Hematopoietic multipotent progenitor cell (in vitro differentiated cells): ENCODE measurements at places on chromosomes 1 and 21. TPM values are rescaled to one million over a fixed set of nuclear protein-coding genes. Genes with fewer than 3 reads are reported as not detected.

Gene TMEM200B
- total RNA-seq = not detected

Gene KRTAP13-2
- not detected for total RNA-seq

DNA sequence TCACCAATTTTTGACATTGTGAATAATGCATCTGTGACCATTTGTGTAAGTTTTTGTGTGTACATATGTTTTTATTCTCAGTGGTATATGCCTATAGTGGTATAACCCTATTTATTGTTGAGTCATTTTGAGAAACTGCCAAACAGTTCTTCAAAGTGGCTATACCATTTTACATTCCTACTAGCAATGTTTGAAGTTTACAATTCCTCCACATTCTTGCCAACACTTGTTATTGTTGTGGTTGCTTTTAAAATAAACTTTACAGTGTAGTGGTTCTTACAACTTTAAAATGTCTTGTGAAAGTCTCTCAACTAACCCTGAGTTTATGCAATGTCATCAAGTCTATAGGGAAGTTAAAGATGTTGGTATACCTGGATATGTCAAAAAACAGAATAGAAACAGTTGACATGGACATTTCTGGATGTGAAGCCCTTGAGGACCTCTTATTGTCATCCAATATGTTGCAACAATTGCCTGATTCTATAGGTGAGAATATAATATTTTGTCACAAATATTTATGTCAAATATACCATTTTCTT lies 219.4 kb downstream of the LRRC40 start:
- DNase-seq = no peak

DNA sequence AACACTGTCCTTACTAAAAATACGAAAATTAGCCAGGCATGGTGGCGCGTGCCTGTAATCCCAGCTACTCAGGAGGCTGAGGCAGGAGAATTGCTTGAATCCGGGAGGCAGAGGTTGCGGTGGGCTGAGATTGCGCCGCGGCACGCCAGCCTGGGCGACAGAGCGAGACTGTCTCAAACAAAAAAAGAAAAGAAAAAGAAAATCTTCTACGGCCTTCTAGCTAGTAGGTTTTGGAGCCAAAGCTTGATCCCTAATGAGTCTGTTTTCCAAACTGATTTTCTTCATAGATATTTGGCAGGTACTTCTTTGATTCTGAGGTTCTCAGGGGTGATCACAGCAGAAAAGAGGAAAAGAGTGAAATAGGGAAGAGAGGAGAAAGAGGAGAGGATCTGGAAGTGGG lies 182.3 kb upstream of the TMEM51 start:
- no peak for DNase-seq

DNA sequence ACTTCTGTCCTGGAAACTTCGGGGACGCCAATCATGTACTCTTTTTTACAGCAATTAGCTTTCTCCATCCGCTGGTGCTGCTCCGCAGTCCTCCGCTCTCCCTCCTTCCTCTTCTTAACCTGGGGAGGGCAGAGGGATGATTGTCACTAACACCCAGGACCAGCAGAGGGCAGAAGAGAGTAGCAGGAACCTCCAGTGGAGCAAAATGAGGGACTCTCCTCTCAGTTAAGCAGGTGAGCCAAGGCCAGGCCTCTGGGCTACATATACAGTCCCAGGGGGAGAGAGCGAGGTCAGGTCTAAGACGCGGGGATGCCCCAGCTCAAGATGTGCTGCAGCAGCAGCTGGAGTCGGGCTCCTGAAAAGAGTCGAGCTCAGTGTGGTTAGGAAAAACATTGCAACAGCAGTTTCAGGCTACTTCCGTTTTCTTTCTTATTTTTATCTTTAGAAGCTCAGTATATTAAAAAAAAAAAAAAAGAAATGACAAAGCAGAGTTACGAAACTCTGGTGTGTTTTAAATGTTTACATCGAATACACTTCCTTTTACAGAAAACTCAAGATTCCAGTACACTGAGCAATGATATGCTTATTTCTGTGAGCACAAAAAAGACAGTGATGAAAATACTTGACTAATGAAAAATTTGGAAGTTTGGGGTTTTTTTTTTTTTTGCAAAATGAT lies 25.7 kb upstream of the NLRP3 start:
- peak; percentile 99 for DNase-seq

DNA sequence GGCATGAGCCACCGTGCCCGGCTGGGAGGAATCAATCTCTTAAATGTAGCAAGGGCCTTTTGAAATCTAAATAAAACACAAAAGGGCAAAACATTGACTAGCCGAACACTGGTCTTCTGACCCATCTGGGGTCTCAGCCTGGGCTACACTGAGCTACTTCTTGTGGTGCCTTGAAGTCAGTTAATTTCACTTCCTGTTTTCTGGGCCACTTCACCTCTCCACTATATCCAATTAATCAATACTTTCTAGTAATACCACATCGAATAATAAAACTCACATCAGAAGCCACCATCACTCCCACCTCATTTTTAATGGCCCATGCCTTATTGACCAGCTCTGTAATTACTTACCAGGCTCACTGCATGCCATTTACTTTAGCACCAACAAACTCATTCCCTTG lies 138.0 kb upstream of the SAMSN1 start:
- no peak for DNase-seq

- DNase-seq = peak; percentile 63
Observed at GRCh38 chr1:16978567-16979474, 1.6 kb downstream of the MFAP2 start.

Gene TMEM9
- 70.3 TPM for total RNA-seq

Gene SLC9C2
- not detected for total RNA-seq

DNA sequence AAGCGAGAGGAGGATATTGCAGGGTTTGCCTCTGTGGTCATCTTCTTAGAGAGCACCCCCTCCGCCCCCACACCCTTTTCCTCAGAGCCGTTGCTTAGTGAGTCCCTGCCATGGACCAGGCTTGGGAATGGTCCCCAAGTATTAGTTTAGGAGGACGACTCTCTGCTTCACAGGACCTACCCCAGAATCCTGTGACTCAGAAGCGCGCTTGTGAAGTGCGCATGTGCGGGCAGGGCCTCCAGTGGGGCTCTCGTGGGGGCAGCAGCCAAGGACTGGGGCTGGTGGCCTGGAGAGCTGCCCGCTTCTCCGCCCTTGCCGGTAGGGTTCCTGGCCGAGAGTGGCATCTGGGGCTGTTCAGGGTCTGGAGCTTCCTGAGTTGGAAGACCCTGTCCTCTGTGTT lies 37.3 kb upstream of the HMGN1 start:
- no peak for DNase-seq

Gene UMODL1
- 2.4 TPM for total RNA-seq

Gene HYI
- 21.0 TPM for total RNA-seq
